Stimulated activated CD8-positive, alpha-beta memory T cell treated with anti-CD3 and anti-CD28 coated beads, Interleukin-4, amount 100 ng/mL, for 24 hours (primary cell): ENCODE measurements at places on chromosomes 3 and 15.

- DNase-seq = no peak
Measured at GRCh38 chr3:185737020-185737419, 87.8 kb downstream of the IGF2BP2 start.

DNA sequence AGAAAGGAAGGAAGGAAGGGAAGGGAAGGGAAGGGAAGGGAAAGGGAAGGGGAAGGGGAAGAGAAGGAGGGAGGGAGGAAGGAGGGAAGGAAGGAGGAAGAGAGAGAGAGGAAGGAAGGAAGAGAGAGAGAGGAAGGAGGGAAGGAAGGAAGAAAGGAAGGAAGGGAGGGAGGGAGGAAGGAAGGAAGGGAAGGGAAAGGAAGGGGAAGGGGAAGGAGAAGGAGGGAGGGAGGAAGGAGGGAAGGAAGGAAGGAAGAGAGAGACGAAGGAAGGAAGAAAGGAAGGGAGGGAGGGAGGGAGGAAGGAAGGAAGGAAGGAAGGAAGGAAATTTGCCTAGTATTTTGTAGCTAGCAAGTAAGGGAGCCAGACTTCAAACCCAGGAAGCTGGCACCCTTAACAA, 583.9 kb downstream of the RBMS3 start:
- no peak for DNase-seq

DNA sequence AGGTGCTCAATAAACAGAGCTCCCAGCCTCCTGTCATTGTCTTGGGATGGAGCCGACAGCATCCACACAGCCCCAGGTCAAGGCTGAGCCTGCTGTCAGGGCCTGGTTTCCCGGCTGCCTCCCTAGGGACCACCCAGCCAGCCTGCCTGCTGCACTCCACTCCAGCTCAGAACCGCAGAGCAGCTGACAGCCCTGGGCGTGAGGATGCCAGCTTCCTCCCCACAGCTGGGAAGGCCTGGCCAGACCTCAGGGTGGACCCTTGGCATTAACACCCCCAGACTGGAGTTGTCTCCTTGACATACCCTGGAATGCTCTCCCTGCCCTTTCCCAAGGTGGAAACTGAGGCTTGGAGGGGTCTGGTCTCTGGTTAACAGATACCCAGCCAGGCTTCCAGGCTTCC, 112.0 kb downstream of the WNT7A start:
- no peak for DNase-seq

- no peak for DNase-seq
Measured at GRCh38 chr15:40100947-40101905, 7.5 kb downstream of the BMF start.

DNA sequence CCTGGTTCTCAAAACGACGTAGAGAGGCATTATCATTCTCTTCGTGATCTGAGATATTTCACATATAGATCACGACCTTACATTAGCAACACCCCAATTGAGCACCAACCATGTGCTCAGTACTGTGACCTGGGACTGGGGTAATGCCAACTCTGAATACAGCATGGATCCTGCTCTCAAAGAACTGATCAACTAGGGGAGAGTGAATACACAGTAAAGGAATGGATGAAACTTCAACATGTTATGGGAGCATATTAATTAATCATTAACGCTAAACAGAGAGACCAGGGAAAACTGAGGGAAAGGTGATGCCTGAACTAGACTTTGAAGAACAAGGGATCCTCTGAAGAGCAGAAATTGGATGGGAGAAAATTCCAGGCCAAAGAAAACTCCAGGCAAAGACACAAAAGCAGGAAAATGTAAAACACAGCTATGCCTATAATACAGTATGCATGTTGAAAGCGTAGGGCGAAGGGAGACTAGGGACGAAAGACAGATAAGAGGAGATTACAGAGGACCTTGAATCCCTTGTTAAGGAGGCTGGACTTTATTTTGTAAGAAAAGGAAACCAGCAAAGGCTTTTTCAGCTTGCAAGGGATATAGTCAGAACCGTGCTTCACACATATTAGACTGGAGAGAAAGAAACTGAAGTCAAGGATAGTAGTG, 105.7 kb downstream of the ANO10 start:
- no peak for DNase-seq
